ENCODE measurements at places on chromosomes 2 and 18. TPM values are rescaled to one million over a fixed set of nuclear protein-coding genes. Genes with fewer than 3 reads are reported as not detected.

Gene MBD2
- 32.1 TPM for total RNA-seq

GRCh38 chr18:78123926-78124797 lies 855.5 kb upstream of the SALL3 start:
- DNase-seq: no peak

GRCh38 chr2:206920951-206921350 lies 18.4 kb upstream of the CPO start:
- DNase-seq: no peak

Gene TMEM163
- total RNA-seq: not detected

Gene REG1B
- 9.0 TPM for total RNA-seq

DNA sequence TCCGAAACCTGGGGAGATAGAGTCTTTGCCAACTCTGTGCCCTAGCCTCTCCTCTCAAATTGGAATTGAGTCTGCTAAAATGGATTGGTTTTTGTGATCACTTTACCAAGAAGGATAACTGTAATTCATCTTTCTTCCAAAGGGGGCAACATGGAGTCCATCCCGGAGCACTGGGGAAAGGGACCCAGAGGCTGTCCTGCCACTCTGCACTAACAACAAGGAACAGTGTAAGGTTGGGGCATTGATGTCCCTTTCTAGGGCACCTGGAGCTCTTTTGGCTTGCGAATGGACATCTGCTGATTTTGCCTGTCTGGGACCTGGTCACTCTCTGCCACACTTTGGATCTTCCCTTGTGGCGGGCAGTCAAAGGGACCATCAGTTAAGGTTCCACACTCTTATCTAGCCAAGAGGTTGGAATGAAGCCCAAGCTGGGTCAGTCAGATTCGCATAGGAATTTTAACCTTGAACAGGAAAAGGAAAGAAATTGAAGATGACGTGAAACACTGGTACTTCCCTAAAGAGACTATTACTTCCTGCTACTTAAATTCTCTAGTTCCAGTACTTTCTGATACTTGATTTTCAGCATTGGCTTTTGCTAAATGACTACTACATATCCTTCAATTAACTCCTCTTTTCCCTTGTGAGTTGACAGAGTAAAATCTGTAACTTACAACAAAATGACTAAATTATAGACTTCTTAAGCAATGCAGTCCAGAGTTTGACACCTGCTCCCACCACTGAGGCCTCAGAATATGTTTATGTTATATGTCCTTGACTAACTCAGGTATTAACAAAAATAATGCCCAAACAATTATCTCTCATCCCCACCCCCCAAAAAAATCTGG lies 64.7 kb upstream of the KLF7 start:
- DNase-seq: no peak

Gene AAMP
- 140 TPM for total RNA-seq

- DNase-seq: no peak
These were observed 231.7 kb upstream of the CCDC150 start for GRCh38 chr2:196407675-196408264.

Gene TNFAIP6
- total RNA-seq: 6.7 TPM

Gene GREB1L
- total RNA-seq: 6.9 TPM

Gene SOX11
- total RNA-seq: not detected

DNA sequence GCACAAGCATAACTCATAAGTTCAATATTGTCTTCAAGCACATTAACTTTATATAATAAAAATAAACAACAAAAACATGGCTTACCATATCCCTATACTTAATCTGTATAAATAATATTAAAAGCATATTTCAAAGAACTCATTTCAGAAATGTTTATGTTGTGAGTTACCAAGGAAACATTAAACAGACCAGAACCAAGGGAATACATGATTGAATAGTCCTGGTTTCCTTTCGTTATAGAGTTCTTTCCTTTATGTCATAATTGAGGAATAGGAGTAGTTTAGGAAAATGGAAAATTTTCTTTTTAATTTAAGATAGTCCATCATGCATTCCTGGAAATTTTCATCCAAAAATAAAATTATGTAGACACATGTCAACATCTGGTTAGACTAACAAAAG lies 343.0 kb downstream of the ERBB4 start:
- DNase-seq: no peak

DNA sequence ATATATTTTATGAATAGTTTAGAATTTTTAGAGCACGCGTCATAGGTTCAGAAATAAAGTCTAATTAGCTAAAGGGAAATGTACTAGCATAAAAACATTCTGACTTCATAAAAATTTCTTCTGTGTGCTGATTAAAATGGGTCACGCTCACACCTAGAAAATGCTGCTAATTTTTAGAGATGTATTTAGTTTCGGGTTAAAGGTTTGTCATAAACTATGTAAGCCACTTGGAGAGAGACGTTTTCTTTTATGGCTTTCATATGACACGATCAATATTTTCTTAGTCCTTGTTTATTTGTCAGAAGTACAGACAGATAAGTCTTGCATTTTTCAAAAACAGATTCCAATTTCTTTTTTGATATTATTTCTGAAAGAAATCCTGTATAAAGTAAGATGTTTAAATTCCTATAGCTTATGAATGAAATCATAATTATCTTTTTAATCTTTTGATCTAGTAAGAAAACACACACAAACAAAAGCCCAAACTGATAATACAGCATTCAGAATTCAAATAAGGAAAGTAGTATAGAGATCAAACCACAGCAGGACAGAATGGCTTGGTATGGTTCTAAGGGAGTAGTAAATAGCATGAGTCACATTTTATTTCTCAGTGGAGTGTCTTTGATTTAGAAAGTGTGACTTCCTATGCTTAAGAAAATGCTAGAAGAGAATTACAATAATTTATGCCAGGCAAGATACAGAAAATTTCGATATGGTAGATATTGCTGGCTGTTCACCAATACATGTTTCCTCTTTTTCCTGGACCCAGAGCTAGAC lies 236.6 kb downstream of the GPD2 start:
- DNase-seq: no peak

Gene HADHB
- total RNA-seq: 68.1 TPM

Measured in tibial nerve (tissue), 4 donors.